Daoy (cell line): ENCODE measurements at places on chromosomes 12 and 14.

DNA sequence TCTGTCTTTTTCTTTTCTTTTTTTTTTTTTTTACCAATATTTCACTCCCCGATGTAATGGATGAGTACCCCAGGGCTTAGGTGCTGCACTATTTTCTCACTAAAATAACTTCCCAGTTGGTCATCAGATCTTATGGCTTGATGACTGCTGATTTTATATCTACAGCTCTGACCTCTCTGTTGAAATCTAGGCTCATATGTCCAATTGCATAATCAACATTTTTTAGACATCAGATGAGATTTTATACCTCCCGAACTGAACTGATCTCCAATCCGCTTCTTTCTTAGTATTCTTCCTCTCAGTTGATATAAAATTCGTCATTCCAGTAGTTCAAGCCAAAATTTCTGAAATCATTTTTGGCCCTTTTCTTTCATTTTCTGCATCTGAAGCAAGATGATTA lies 1236.5 kb downstream of the SLC16A7 start:
- DNase-seq: no peak

DNA sequence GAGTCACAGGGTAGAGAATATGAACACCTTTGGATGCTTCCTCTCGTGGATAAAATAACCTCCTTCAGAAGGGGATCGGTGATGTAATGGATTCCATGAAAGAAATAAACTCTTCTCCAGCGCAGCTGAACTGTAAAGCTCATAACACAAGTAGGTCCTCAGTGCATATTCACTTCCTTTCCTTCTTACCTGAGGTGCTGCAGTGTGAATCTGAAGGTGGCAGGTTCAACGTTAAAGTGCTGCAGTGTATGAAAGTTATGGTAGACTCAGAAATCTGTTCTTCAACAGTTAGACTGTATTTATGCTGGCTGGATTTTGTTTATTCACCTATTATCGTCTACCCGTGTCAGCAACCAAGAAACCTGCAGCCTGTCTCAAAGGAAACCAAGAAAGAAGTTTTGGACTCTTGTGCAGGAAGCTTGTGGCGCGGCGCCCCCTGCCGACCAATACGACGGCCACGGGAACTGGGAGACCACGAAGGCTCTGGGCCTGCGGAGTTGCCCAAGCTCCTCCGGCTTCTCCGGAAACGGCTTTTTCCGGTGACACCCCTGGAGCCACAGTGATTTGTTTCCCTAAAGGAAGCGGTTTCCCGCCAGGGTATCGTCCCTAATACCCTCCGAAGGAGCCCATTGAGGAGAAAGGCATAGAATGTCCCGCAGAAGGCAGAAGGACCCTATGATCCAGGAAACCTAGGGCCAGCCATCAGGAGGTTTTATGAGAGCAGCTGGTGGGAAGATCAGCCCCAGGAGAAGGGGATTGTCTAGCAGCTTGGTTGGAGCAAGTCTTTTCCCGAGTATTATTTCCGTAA lies 17.6 kb upstream of the RNASE3 start:
- DNase-seq: peak; percentile 94

DNA sequence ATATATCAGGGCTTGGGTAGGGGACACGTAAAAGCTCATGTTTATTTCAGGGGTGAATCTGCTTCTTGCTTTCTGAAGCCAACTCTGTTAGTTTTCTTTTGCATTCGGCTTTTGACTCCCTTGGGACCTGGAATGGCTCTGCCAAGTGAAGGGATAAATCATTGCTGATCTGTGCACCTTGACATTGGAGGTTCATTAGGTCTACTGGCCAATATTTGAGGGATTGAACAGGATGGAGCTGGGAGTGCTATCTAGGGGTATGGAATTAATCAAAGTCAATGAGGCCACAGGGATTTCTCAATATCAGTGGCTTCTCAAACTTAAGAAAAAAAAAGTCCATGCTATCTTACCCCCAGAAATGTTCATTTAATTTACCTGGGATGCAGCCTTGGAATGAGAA lies 203.5 kb upstream of the RMST start:
- no peak for DNase-seq

DNA sequence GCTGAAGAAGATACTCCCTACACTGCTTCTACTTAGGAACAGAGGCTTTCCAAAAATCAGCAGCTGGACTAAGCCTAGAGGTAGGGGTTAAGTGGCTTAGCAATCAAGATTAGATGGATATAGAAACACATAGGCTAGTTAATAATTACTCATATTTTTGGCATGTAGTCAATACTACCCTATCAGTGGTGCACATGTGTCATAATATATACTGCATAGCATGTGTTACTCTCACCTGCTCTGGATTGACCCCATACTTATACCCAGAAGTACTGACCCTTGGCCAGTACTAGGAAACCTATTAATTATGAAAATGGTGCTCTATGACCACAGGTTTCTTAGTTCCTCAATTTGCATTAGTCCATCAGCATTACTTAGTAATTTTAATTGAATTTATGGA lies 528.4 kb upstream of the LMO3 start:
- no peak for DNase-seq

DNA sequence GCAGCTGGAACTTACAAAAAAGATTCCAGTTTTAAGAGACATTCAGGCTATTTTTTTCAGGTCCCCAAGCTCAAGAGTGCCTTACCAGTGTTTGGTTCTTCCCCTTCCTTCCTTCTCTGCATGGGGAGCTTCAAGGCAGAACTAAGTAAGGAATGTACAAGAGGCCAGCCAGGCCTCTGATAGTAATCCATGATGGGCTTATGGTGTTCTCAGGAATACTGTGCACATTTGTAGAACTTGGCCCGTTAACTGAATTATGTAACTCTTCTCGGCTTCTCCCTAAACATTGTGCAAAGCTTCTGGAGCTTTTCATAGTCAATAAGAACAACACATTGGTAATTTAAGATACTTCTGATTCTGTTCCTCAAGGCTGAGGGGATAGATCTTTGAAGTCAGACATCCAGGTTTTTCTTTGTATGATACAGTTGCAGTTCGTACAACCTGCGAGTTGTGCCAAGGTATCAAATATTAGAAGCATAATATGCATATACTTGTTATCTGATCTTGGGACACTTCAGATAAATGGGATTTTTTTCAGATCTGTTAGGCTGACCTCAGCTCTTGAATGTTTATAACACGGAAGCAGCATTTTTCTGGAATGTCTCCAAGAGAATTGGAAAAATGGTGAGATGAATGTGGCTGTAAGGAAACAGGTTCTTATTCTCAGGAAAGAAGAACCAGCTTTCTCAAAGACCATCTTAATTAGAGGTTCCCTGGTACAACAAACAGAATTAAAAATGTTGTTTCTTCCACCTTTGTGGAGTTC lies 148.6 kb downstream of the ANO4 start:
- DNase-seq: no peak

GRCh38 chr14:87334997-87335685 lies 657.8 kb downstream of the GALC start:
- DNase-seq: no peak

DNA sequence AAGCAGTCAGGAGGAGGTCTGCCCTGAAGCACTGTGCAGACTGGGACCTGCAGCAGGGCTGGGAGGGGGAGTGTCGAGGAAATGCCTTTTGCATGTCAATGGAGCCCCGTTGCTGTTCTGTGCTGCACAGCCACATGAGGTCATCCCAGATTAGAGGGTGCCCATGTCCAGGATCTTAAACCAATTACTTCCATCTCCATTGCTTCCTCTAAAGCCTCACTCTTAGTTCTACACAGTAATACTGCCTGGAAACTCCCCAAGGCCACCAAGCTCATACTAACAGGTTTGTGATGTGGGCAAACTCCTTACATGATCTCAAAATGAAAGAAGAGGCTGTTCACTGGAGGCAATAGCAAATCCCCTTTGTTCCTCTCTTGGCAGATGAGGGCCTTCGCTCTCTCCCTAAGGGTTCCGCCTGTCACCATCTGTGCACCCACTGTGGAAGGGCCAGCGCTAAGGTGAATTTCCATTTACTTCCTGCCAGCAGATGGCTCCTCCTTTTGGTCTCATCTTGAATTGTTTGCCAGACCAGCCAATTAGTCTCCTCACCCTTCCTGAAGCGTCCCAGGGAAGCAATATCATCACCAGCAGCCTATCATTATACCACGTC lies 35.4 kb upstream of the LTA4H start:
- peak; percentile 17 for DNase-seq

- DNase-seq: no peak
Measured at GRCh38 chr12:67436230-67436629, 167.1 kb downstream of the CAND1 start.

DNA sequence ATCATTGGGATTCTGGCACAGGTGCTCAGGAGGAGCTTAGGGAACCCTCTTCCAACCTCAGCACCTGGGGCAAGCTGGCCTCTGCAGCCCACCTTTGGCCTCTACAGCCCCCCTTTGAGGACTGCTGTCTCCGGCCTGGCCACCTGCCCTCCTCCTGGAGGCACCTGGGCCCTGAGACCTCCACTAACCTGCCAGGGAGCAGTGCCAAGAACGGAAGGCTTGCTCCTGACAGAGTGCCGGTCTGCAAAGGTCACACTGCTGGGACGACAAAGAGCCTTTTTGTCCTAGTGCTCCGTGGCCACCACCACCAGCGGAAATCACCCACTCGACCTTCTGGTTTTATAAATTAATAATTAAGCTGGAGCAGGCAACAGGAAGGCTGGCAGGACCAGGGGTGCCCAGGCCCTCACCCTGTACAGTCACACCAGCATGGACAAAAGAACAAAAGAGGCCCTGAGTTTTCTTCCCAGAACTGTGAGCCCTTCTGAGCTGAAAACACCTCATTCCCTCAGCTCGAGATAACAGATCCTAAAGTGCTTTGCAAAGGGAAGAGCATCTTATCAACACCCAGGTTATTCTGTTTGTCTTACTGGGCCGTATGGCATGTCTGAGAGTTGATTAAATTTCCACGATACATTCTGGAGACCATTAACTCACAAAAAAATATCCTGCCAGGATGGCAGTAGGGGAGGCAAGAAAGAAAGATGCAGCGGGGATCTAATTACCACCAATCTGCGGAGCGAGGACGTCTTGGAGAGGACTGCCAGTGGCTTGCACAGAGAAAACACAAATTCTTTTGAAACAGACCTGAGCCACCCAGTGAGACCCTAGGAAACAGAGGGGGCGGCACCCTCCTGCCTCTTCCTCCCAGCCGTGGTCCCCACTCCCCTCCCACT lies 8.2 kb downstream of the TESC start:
- no peak for DNase-seq
